ENCODE measurements at places on chromosomes 6 and 20.
A peak's percentile ranks its signal among the peaks of the same experiment; 100 is the strongest.

- DNase-seq: no peak
Observed at GRCh38 chr20:368915-369314, 11.6 kb upstream of the TRIB3 start.

GRCh38 chr6:15090145-15090579 is 155.7 kb upstream of the JARID2 start:
- no peak for DNase-seq

GRCh38 chr6:98944598-98945081 is 3.1 kb downstream of the FBXL4 start:
- DNase-seq: peak; percentile 8

DNA sequence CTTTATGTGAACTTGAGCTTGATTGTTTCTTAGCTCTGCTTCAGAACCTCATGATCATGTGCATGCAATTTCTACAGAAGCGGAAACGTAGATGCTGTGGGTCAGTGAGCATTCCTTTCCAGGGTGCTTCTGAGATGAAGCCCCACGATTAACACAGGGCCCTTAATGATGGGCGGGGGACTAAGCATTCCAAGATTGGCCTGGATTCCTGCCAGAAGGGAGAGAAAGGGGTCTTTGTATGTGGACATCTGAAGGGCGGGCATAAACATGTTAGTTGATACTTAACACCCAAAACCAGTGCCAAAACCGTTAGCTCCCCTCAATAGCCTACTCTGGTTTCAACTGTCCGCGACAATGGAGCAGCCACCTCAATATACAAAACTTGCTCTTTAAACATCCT is 46.9 kb upstream of the POU3F2 start:
- DNase-seq: no peak

DNA sequence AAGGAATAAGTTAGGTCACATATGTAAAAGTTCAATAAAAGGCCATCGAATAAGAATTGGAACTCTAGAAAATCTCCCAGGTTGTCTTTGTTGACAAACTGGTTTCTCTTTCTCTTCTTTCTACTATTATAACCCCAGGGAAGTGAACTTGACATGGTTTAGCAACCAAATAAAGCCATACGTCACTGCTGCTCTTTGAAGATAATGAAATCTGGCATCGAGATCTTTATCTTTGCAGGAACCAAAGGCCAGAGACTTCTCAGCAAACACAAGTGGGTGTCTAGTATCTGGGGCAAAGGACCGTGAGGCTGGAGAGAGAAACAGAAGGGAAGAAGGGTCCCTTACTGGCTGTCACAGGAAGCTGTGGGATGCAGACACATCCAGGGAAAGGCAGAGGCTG is 286.7 kb upstream of the CDYL start:
- DNase-seq: no peak

GRCh38 chr20:1706079-1706478 is 48.5 kb upstream of the SIRPG start:
- DNase-seq: no peak

- DNase-seq: peak; percentile 96
Observed at GRCh38 chr20:53926428-53927028, 143.9 kb downstream of the BCAS1 start.

DNA sequence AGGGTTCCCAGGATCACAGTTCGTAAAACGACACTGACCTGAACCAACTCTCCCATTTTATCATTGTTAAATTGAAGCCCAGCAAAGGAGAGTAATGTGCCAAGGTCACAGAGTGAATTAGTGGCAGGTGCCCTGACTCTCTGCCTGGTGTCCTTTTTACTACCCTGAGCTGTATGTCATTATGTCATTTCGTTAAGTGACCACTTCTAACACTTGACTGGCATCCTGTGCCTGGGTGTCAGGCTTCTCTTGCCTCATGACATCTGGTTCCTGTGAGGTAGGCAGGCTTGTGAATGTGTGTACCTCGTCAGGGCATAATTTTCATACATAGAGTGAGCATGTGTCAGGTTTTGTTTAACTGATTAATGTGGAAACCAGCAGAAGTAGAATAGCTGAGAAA is 48.6 kb downstream of the RALY start:
- DNase-seq: no peak

DNA sequence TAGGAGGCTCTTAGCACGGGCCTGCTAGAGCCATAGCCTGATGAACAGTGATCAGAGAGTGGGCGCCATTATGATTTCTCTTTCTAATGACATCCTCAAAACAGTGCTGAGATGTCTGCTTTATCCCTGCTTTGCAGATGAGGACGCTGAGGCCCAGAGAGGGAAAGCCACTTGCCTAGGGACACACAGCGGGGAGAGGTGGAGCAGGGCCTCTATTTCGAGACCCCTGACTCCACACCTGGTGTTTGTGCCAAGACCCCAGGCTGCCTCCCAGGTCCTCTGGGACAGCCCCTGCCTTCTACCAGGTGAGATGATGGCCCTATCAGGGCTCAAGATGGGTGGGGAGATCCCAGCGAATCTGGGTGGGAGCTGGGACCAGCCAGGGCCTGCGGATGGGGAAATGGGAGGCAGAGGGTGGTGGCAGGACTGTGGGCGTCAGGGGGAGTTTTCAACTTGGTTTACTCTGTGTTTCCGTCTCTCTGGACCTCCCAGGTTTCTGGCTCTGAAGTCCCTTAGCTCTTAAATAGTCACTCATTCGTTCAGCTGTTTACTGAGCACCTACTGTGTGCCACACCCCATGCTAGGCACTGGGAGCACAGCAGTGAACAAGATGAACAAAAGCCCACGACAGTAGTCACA is 36.7 kb downstream of the SRC start:
- no peak for DNase-seq

- no peak for DNase-seq
Observed at GRCh38 chr6:136016228-136017225, 165.0 kb downstream of the PDE7B start.

DNA sequence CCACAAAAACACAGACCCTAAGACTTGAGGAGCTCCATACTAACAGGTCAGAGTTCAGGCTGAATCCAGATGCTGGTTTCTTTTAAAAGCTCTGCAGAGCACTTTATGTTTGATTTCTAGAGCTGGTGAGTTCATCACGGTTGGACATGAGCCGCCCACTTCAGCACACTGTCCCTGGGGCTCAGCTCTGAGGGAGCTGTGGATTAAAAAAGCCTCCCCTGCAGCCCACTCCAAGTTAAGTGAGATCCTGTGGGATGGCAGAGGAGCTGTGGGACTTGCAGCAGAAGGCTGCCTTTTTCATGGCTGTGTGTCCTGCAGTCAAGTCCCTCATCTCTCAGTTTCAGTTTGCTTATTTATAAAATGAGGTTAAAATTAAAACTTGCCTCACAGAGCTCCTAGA is 110.5 kb downstream of the FOXO3 start:
- no peak for DNase-seq

GRCh38 chr6:144678844-144679243 is 393.7 kb downstream of the UTRN start:
- peak; percentile 54 for DNase-seq

- peak; percentile 24 for DNase-seq
Observed at GRCh38 chr20:10322073-10323012, 103.7 kb downstream of the SNAP25 start.

DNA sequence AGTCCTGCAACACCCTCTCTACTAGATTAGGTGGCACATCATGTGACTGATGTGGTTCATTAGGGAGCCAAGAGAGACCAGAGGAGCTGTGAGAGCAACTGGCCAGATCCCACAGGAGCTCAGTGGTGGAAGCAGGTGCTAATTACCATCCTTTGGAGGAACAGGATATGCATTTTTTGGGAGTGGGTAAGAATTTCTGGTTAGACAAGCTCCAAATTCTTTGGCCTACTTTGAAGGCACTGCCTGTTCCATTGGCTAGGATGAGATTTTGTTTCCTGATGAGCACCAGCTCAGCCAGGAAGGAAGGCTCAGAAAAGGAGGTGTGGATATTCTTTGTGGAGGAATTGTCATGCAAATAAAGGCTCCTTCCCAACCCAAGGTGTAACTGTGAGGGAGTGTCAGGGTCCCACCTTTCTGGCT is 130.3 kb upstream of the BMP2 start:
- DNase-seq: no peak

DNA sequence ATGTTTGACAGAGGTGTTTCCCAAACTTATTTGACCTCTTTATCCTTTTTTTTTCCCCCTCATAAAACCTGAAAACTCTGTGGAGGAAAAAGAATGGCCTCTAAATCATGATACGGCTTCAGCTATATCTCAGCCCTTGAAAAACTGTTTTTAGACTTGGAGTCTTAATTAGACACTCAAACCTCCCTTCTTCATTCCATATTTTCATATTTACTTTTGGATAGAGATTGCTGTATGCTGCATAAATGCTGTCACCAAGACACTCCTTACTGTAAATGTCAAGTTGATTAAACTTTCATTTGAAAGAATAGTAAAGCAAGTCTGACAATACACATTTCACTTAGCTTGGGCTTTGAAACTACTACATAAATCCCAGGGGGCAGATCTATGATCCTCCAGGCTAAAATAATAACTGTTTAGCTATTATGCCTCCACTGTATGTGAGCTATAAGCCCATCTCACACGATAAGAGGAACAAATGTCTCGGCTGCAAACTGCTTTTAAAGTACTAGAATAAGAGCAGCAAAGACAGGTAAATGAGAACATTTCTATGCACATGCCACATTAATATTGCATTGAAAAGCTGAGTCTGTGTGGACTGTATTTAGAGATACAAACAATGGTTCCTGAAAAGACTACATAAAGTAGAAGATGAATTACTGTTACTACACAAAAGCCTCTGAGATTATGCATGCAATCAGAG is 141.3 kb upstream of the HMGN3 start:
- DNase-seq: no peak

DNA sequence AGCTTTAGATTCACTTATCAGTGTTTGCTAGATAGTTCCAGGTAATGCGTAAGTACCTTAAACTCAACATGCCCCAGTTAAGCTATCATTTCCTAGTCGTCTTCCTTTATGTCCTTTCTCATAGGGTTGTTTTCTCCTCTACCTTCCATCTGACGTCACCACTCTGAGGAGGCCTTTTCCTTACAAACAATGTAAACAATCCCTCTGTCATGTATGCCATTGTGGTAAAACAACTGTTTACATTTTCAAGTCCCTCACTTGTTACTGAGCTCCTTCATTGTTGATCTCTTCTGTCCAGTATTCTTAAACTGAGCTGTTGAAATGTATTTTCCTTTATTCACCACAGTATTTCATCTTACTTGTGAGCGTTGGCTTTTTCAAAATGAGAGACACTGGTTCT is 45.4 kb upstream of the PLCG1 start:
- no peak for DNase-seq

DNA sequence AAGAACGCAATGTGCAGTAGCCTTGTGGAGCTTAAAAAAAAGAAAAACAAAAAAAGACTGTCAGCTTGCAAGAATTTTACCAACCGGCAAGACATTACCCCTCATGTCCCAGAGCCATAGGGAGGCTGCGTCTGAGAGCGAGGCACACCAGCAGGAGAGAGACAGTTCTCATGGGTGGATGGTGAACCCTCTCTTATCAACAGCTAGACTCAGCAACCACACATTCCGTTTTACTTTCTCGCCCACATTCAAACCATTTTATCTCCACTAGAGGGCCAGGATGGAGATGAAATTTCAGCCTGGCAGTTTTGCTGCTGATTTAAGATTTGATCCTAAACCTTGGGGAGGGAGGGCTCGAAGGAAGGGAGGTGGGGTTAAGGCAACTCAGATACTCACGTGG is 247.0 kb downstream of the ATXN1 start:
- DNase-seq: peak; percentile 65

DNA sequence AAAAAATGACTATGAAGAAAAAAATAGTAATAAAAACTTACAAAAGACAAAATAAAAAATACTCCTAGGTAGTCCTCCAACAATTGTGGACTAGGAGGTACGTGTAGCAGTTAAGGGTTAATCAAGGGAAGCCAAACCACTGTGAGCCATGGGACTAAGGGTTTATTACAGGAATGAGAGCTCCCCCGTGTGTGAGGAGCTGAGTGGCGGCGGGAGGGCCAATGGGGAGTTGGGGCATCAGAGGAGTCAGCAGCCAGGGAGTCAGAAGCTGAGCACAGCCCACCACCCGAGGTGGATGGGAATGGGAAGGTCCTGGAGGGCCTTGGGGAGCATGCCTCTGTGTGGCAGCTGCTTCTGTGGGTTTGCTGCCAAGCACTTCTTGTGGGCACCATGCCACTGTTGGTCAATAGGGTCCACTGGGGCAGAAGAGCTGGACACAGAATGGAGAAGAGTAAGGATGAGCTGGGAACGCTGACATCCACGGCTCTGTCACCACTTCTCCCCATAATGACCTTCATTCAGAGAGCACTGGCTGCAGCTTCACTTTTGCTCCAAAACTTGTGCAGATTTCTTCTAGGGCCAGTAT is 373.3 kb downstream of the CDKAL1 start:
- DNase-seq: no peak

GRCh38 chr6:25484900-25485299 is 167.1 kb upstream of the SCGN start:
- DNase-seq: no peak

DNA sequence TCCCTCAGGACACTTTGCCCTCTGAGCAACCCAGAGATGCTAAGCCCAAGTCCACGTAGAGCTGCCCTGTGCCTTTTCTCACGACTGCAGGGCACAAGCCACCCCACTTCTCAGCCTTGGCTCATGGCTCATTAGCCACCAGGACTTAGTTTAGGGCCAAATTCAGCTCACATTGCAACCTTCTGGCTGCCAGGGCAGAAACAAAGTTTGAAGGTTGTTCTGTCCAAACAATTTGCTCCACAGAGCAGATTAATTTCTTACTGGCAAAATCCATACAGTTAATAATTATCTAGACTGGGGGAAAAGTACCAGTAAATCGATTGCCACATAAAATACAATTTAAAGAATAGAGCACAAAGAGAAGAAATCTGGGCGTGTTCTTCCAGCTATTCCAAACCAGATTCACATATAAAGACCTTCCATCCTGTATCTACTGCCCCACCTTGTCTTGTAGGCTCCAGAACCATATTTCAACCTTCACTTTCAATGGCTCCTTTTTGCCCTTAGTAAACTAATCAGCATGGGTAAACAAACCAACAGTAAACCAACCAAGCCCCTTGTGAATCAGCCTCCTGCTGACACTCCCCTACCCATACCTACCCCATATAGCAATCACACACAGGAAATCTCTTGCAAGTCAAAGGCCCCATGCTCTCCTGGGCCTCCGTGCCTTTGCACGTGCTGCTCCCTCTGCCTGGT is 101.9 kb downstream of the QRSL1 start:
- DNase-seq: no peak

- DNase-seq: no peak
Observed at GRCh38 chr20:38545771-38546170, 35.2 kb upstream of the ADIG start.

DNA sequence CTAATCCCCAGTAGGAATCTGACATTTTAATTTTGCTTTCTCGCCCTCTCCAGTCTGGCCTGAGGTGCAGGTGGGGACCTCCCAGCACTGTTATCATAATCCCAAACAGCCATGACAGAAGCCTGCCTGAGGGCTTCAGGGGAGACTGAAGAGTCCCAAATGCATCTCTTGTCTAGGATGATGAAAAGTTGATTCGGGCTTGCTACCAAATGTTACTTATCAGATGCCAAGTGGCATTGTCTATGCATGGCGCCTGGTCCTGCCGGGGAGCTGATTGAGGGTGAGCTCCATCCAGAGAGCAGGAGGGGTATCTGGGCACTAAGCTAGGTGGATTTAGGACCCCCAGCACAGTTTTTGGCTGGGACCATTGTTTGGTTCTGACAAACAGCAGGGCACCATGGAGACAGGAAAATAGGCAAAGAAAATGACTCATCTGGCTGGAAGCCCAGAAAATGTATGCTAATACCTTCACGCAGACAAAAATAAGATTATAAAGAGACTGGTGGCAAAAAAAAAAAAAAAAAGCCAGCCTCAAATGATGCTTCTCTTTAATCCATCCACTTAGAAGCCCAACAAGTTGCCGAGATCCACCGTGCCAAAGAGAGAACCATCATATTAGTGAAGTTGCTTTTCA is 513.7 kb upstream of the SULF2 start:
- DNase-seq: peak; percentile 97
